ENCODE measurements at places on chromosomes 7 and 10. TPM values are rescaled to one million over a fixed set of nuclear protein-coding genes. Genes with fewer than 3 reads are reported as not detected.

DNA sequence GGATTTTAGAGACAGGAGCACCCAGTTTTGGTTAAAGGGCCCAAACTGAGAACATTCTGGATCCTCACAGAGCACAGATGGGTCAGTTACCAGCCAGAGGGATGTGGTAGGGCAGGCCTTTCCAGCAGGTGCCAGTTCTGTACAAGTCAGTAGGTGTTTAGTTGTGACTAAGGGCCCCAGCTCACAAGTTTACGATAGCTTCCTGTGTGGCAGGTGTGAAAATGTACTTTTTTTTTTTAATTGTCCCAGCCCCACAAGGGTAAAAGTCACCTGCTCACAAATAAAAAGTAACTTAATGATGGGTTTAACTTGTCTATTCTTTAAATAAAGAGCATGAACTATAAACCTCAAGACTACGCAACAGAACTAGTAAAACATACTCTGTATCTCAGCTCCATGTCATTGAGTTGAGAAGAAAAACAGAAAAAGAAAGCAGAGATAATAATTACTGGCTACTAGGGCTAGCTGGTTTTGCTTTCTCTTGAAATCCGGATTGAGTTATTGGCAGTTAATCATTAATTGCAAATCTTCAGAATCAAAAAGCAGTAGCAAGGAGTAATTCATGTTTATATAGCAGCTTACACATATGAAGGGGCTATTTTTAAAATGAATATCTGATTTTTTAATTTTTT is 15.4 kb downstream of the NFE2L3 start:
- DNase-seq, result no peak

DNA sequence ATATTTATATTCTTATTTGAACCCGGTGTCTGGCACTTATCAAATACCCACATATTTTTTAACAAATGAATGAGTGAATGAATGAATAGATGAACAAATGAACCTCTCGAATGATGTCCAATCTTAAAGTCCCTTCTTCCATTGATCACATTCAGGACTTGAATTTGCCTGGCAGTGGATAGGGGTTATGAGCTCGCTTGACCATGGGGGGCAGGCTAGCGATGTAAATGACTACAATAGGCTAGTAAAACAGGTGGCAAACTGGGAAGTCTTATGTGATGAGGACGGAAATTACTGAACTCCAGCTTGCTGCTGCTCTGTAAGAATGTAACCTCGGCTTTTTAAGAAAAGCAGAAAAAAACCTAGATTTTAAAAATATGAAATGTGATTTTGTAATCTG is 247.7 kb upstream of the DKK1 start:
- DNase-seq, result no peak

- no peak for DNase-seq
Observed at GRCh38 chr7:7563269-7563668, 3.4 kb upstream of the MIOS start.

DNA sequence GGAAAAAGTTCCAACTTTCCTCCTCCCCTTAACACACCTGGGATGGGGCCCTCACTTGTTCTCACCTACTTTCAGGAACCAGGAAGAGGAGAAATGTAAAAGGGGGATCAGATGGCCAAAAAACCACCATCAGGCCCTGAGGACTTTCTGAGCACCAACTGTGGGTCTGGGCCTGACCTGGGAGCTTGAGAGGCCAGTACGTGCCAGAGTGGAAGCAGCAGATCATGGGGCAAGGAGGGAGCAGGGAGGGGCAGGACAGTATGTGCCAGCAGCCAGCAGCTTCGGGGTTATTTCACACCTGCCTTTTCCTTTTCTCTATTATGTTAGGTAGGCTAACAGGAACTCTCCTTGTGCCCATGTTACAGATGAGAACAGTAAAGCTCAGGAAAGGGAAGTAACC is 118.8 kb upstream of the UNC5B start:
- DNase-seq, result peak; percentile 6

DNA sequence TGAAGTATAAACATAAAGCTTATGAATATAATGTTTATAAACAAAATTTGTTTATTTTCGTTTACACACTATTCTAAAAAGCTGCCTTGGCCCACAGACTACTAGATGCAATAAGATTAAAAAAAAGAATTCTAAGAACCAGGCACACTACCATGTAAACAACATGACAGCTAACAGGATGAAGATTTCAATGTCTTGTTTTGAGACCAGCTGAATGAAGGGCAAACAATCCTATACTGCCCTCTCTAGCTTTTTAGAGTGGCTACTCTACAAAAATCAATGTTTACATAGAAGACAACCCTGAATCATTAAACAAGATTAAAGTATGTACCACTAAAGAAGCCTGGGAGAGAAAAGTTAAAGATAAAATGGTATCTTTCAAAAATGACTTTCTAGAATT is 38.6 kb downstream of the SLC25A40 start:
- no peak for DNase-seq

DNA sequence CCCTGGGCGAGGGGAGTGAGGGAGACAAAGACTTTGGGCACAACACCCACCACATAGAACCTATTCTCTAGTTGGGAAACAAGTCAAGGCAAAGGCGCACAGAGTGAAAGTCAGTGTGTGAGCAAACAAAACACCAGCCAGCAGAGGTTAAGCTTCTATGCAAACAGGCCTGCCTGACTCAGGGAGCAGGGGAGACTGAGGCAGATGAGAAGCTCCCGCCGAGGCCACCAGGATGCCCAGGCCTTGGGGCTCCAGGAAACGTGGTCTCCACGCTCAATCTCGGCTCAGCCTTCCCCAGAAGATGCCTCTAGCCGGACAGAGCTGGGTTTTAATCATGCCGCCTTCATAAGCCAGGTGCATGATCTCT is 74.1 kb upstream of the KCNMA1 start:
- DNase-seq, result no peak

GRCh38 chr10:33434933-33435332 is 100.5 kb upstream of the NRP1 start:
- no peak for DNase-seq

GRCh38 chr7:79923953-79924352 is 210.7 kb upstream of the GNAI1 start:
- DNase-seq, result no peak

DNA sequence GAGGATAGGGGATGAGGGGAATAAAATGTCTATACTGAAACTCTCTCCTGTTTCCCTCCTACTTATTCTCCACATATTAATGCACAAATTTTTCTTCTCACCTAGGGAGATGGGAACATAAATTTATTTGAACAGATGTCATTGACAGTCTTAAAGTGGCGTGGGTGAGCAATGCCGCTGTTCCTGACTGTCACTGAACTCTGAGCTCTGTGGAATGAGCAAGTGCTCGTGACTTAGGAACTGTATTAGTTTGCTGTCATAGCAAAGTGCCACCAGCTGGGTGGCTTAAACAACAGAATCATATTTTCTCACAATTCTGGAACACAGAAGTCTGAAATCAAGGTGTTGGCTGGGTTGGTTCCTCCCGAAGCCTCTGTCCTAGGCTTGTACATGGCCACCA is 29.1 kb downstream of the INPP5F start:
- no peak for DNase-seq

DNA sequence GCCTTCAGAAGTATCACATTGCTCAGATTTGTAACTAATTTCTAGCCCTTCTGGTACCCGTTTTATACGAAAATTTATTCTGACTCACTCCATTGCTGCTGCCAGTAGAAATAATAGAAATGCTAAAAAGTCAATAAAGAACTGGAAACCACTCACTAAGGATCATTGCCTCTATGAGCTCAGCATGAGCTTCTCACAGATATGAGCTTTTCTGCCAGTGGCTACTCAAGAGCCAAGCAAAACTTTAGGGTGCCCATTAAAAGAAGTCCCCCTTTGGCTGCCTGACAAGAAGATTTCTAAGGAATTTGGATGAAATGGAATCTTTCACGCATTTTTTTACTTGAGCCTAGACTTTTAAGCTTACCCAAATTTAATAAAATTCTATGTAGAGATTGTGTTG is 52.5 kb downstream of the GPR37 start:
- DNase-seq, result no peak

DNA sequence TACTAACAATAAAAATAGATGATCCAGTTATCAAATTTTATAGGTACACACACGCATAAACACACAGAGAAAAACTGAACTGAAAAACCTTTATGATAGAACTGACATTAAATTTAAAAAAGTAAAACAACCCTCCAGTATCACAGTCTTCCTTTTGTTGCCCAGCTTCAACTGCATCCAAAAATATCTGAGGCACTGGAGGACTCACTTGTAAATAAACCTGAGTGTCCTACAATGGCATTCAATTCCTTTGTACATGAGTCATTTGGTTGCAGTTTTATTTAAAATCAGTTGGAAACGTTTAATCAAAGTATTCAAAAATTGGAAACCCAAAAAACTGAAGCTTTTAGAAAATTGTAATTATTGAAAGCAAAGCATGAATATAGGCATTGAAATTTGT is 265.2 kb upstream of the CSTF2T start:
- no peak for DNase-seq

GRCh38 chr10:129465796-129466702 is 992 bp upstream of the MGMT start:
- DNase-seq, result no peak

GRCh38 chr10:11183015-11183414 is 165.3 kb downstream of the CELF2 start:
- DNase-seq, result no peak

GRCh38 chr7:78702770-78703169 is 750.7 kb downstream of the MAGI2 start:
- DNase-seq, result no peak

- DNase-seq, result no peak
Observed at GRCh38 chr7:617614-618538, 98.2 kb upstream of the PDGFA start.

GRCh38 chr10:59585046-59585700 is 124.5 kb downstream of the SLC16A9 start:
- DNase-seq, result no peak

GRCh38 chr7:64639267-64640001 is 26.5 kb upstream of the ZNF107 start:
- DNase-seq, result no peak

- DNase-seq, result no peak
Observed at GRCh38 chr7:126657599-126658358, 595.0 kb downstream of the GRM8 start.

DNA sequence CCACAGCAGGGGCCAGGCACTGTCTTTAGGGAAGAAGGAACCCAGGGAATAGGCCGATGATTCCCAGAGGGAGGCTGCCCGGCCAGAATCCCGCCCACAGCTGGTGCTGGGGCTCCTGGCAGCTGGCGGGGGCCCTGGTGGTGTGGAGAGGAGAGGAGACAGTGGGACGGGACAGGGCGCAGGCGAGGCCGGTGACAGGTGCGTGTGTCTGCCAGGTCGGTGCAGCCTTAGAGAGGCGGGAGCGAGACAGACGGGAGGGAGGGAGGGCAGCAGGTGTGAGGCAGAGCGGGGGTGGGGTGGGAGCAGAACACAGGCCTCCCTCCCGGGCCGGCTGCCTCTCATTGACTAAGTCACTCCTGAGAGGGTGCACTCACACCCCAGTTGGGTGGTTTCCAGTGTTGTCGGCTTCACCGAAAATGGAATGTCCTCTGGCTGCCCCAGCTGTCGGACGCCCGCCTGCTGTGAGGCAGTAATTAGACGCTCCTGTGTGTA is 55.2 kb downstream of the ELFN1 start:
- DNase-seq, result no peak

DNA sequence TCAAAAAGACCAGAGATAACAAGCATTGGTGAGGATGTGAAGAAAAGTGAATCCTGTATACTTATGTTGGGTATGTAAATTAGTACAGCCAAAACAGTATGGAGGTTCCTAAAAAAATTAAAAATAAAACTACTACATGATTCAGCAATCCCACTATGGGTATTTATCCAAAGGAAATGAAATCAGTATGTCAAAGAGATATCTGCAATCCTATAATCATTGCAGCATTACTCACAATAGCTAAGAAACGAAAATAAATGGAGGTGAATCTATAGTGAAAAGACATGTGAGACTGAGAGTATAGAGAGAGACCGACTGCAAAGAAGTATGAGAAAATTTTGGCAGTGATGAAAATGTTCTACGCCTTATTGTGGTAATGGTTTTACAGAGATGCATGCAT is 139.2 kb upstream of the TMEM168 start:
- DNase-seq, result no peak

DNA sequence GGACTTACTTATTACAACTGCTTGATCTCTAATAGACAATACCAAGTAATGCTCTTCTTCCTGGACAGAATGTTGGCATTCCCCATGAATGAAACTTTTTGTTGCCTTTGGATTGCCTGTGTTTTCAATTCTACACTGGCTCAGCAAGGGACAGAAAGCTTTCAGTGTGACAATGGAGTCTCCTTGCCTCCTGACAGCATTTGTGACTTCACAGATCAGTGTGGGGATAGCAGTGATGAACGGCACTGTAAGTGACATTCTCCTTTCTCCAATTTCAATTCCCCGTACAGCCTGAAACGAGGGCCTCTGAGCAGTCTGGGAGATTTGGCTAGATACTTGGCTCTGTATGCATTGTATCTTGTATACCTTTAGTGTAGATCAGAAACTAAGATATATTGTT is 290 bp downstream of the MALRD1 start:
- no peak for DNase-seq

GRCh38 chr10:61279400-61279799 is 173.8 kb downstream of the TMEM26 start:
- no peak for DNase-seq

- DNase-seq, result no peak
Observed at GRCh38 chr10:65194555-65194954, 1673.4 kb downstream of the REEP3 start.

The BAZ1B gene
- 53.7 TPM for total RNA-seq

The ABCB1 gene
- total RNA-seq, result 12.8 TPM

The BEND7 gene
- 17.7 TPM for total RNA-seq

The CPXM2 gene
- 7.2 TPM for total RNA-seq

The CLEC5A gene
- total RNA-seq, result 3.2 TPM

The ANLN gene
- total RNA-seq, result 2.3 TPM

The WNT8B gene
- not detected for total RNA-seq

The HOXA5 gene
- total RNA-seq, result 11.5 TPM

The CYP17A1 gene
- total RNA-seq, result not detected

The ZNF467 gene
- 5.0 TPM for total RNA-seq

The IGF2BP3 gene
- total RNA-seq, result 0.59 TPM

The NPY gene
- total RNA-seq, result not detected

The TMEM196 gene
- not detected for total RNA-seq

The CPED1 gene
- total RNA-seq, result 29.3 TPM

The HPSE2 gene
- 5.9 TPM for total RNA-seq

The EPHB4 gene
- total RNA-seq, result 64.9 TPM

The PLEKHA1 gene
- total RNA-seq, result 24.2 TPM

All from breast epithelium (tissue), 4 donors.